Osteoblast (primary cell): ENCODE measurements at places on chromosomes 6 and 20. TPM values are rescaled to one million over a fixed set of nuclear protein-coding genes. Genes with fewer than 3 reads are reported as not detected.
A peak's percentile ranks its signal among the peaks of the same experiment; 100 is the strongest.

CRIP3 gene
- 0.59 TPM in 1 of 2 replicates, not detected in the other for total RNA-seq

- no peak for DNase-seq
Measured at GRCh38 chr20:11222243-11222642, 548.4 kb upstream of the JAG1 start.

DNA sequence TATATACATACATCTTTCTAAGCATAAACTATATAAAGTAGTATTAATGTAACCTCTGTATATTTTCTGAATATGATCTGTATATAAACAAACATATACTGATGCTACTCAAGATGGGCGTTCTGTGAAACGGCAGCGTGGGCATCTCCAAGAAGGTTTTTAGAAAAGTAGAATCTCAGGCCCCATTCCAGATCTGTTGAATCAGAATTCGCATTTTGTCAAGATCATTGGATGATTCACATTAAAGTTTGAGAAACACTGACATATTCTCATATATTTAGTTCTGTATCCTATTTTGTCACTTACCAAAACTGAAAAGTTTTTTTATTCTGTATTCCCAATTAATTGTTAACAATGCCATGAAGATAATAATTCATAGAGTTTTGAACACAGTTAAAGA is 5.5 kb downstream of the C6orf141 start:
- no peak for DNase-seq

GRCh38 chr6:93550551-93551276 is 131.4 kb upstream of the EPHA7 start:
- no peak for DNase-seq

AHI1 gene
- 44.5 and 50.3 TPM in 2 replicates for total RNA-seq

SRMS gene
- total RNA-seq, result not detected in 2 replicates

SNAP25 gene
- total RNA-seq, result 1.8 TPM in 2 replicates

- DNase-seq, result peak; percentile 58
Measured at GRCh38 chr6:45690846-45691245, 313.1 kb upstream of the SUPT3H start.

- peak; percentile 35 for DNase-seq
Measured at GRCh38 chr6:125236536-125237327, 65.0 kb downstream of the HDDC2 start.

- no peak for DNase-seq
Measured at GRCh38 chr6:13468839-13469238, 18.6 kb downstream of the GFOD1 start.

GRCh38 chr6:9646342-9647070 is 768.4 kb downstream of the TFAP2A start:
- DNase-seq, result no peak

GRCh38 chr20:35878113-35878625 is 76.1 kb downstream of the SCAND1 start:
- no peak for DNase-seq

BCAS4 gene
- total RNA-seq, result 2.4 and 2.9 TPM in 2 replicates

GRCh38 chr6:42021847-42022754 is 28.2 kb upstream of the TAF8 start:
- DNase-seq, result peak; percentile 80

DNA sequence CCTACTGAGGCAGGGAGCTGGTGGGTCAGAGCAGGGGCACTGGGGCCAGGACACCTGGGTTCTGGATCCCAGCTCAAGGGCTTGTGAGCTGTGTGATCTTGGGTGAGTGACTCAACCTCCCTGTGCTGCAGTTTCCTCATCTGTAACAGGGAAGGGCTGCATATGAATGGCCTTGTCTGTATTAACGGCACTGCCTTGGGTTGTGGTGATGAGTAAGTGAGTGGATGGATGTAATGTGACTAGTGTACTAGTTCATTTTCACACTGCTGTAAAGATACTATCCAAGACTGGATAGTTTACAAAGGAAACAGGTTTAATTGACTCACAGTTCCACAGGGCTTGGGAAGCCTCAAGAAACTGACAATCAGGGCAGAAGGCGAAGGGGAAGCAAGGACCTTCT is 233.5 kb downstream of the TAF4 start:
- DNase-seq, result peak; percentile 65
